Hair follicular keratinocyte (primary cell): ENCODE measurements at places on chromosomes 7 and 10. TPM values are rescaled to one million over a fixed set of nuclear protein-coding genes. Genes with fewer than 3 reads are reported as not detected.

Gene GPRIN2
- total RNA-seq: 0.11 and 0.55 TPM in 2 replicates

Gene DLG5
- 33.1 and 43.5 TPM in 2 replicates for total RNA-seq

Gene C10orf95
- total RNA-seq: 3.2 and 7.7 TPM in 2 replicates

Gene LRRC18
- not detected in 2 replicates for total RNA-seq

Gene TRIM50
- not detected in 2 replicates for total RNA-seq

Gene DKK1
- 47.6 and 70.8 TPM in 2 replicates for total RNA-seq
